Activated effector memory CD4-positive, alpha-beta T cell treated with anti-CD3 and anti-CD28 coated beads, Interleukin-2, amount 50 U/mL, for 16 hours (primary cell): ENCODE measurements at places on chromosomes 6 and 20.

- no peak for DNase-seq
These were observed 119.0 kb upstream of the SGK1 start for GRCh38 chr6:134436950-134437349.

DNA sequence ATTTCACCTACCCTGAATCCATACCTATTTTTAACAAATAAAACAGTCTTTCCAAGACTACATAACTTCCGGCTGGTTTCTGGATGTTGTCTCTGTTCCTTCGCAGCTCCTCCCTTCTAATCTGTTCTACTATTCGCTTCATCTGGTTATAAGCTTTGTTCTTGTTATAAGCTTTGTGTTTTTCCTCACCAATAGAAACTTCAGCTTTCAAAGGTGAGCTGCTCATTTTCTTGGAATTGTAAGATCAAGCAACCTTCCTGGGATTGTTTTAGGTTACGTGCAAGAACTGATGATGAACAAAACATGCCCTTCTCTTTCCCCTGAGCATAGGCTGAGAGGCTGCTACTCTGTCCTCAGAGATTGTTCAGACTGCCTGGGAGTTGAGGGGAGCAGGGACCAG, 2.1 kb downstream of the GFOD1 start:
- no peak for DNase-seq

GRCh38 chr20:20201639-20202038, 149.3 kb downstream of the CFAP61 start:
- no peak for DNase-seq

- no peak for DNase-seq
These were observed 589.3 kb downstream of the TFAP2A start for GRCh38 chr6:9825526-9825925.

- no peak for DNase-seq
These were observed 355.9 kb downstream of the BTBD9 start for GRCh38 chr6:38283734-38284362.

DNA sequence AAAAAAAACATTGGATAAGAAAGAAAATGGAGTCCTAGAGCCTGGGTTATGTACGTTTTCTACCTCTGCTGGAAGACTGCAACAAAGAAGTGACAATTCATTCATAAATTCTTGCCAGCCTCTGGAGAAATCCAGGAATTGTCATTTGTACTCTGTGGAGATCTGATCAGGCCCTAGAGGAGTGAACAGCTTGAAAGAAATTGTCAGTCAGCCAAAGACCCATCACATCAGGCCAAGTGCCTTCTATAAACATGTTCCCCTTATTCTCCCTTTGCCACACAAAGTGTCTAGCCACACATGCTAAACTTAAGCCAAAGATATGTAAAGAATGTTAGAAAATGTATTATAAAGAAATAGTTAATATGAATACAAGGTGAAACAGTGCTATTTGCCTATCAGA, 152.4 kb downstream of the ADAT2 start:
- DNase-seq, result no peak

GRCh38 chr6:40733290-40733689, 146.1 kb upstream of the LRFN2 start:
- DNase-seq, result no peak

DNA sequence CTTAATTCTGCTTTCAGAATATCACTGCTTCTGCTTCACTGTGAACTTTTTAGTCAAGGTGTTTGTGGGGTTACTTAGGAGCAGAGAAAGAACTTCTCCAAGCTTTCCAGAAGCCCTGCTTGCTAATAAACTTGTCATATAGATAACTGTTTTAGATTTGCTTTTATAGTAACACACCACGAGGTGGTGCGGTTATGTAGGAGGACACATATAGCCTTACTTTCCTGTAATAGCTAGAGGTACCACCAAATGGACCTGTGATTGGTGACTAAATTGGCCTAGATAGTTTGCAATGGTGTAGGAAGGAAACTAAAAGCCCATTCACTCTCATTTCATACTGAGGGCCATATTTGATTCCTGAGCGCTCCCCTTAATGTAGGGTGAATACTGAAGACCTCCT, 52.3 kb upstream of the BCLAF1 start:
- DNase-seq, result no peak

GRCh38 chr20:32589256-32589655, 4.1 kb upstream of the NOL4L start:
- DNase-seq, result no peak

DNA sequence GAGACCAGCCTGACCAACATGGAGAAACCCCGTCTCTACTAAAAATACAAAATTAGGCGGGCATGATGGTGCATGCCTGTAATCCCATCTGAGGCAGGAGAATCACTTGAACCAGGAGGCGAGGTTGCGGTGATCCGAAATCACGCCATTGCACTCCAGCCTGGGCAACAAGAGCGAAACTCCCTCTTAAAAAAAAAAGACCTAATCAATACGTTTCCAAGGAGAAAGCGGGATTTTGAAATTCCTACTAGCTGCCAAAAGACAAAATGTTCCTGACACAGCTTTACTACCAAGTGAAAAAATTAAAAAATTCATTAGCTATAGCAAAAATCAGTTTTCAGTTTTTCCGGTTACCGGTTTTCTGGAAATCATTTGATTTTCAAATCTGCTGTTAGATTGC, 129.3 kb downstream of the SCAF8 start:
- no peak for DNase-seq

GRCh38 chr6:168631564-168631963, 190.6 kb downstream of the SMOC2 start:
- DNase-seq, result no peak

DNA sequence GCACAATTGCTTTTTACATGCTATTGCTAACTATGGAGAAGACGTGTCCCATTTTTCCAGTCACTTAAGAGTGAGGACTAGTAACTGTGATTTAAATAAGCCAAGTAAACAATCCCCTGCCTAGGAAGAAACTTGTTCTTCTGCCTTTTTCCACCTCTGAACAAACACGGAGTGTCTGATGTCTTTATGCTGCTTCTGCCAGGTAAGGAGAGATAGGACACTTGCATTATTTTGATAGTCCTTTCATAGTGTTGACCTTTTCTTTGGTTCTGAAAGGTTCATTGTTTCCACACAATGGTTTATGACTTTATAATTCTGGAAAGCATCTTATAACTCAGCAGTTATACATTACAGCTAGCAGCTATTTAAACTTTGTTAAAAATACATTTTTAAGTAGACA, 8.4 kb downstream of the LRP11 start:
- DNase-seq, result no peak

DNA sequence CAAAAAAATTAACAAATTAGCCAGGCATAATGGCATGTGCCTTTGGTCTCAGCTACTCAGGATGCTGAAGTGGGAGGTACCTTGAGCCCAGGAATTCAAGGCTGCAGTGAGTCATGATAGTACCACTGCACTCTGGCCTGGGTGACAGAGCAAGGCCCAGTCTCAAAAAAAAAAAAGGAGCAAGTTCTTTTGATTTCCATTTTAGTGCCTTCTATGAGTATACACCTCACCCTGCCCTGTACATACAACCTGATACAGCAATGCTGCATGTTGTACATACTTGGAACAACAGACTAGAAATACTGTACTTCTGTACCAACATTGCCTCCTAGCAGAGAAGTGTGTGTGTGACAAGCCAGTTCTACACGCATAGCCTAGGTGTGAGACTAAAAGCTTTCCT, 97.3 kb upstream of the CARMIL1 start:
- no peak for DNase-seq

GRCh38 chr20:43914311-43915210, at the start of gene TOX2:
TSS of gene TOX2 (plus strand) at chr20:43914852. CDS start at chr20:43914892, 40 bp downstream.
- peak; percentile 86 for DNase-seq

DNA sequence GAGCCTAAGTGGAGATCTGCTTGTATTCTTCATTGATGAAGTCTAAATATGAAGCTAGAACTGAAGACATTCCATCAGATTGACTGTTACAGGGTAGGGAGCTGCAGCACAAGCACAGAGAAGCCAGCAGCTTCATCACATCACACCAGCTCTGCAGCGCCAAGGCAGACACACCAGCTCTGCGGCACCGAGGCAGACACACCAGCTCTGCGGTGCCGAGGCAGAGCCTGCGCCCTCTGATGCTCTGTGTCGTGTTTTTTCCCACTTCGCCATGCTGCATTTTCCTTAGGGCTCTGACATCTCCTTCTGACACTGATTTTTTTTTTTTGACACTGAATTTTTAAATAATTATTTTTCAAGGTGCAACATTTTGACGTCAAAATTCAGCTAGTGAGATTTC, 784 bp downstream of the BTNL2 start:
- DNase-seq, result no peak

- DNase-seq, result no peak
These were observed 283.9 kb downstream of the SMOC2 start for GRCh38 chr6:168724669-168725570.

GRCh38 chr6:125022391-125022989, 60.3 kb downstream of the RNF217 start:
- no peak for DNase-seq

GRCh38 chr20:46423342-46423741, 16.9 kb upstream of the ELMO2 start:
- DNase-seq, result no peak

DNA sequence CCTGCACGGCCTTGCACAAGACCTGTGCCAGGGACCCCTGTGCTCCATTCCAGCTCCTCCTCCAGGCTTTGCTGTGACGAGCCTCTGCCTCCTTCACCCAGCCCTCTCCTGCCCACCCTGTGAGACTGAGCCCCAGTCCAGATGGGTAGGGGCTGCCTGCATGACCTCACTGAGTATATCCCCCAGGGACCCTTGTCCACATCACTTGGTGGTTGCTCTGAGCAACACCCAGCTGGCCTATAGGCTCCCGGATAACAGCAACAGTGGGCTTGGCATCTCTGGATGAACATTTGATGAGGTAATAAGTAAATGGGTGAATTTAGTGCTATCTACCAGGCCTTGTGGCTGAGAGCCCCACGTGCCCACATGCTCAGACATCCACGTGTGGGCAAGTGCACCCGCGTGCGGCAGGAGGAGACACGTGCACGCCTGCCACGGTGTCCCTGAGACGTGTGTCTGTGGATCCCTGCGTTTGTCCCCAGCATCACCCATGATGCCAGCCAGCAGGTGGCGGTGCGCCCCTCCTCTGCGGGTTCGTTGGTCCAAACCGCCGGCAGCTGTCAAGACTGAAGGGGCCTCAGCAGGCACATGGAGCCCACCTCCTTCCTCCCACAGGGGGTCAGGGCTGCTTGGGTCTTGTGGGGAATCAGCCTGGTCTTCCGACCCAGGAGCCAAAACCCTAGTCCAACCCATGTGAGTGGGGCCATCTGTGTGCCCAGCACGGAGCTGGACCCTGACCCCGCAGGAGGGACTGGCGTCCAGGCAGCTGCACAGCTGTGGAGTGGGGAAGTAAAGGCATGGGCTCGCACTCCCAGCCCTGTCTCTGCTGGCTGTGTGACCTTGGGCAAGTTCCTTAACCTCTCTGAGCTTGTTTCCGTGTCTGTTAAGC, 45.9 kb downstream of the FGD2 start:
- DNase-seq, result peak; percentile 94

GRCh38 chr6:9431945-9432344, 982.9 kb downstream of the TFAP2A start:
- DNase-seq, result no peak

GRCh38 chr20:23570178-23570760, 2.0 kb upstream of the CST9L start:
- no peak for DNase-seq

GRCh38 chr6:84525907-84526306, 238.5 kb downstream of the TBX18 start:
- DNase-seq, result no peak

DNA sequence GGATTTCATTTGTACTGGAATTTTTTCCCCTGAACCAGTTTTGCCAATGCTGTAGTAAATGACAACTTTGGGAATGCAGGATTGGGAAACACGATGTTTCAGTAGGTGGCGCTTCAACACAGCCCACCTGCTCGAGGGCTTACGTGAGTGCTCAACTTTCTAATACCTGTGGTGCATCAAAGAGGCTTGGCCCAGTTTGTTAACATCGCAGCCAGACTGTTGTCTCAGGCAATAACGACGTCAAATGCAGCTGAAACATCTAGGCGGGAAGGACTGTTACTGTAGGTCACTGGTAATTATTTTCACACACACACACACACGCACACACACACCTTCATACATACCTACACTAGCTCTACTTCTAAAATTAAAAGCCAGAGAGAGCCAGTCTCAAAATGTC, 815.5 kb upstream of the SLC35B3 start:
- no peak for DNase-seq

DNA sequence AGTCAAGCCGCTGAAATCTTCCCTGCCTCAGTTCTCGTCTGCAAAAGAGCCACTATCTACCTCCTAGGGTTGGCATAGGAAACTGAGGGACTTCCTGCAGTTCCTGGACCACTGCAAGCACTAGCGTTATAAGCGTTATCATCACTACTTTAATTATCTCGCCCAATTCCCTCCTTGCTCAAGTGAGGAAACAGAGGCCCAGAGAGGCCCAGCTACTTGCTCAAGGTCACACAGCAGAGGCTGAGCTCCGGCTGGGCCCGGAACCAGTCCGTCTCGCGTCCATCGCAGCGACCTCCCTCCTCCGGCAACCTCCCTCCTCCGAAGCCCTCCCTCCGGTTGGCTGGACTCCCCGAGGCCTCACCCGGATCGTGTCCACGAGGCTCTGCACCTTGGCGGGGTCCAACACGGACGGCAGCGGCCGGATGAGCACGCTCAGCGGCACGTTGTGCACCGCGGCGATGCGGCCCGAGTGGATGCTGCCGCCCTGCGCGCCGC, 338 bp downstream of the SRXN1 start:
- DNase-seq, result no peak

GRCh38 chr20:7772371-7772770, 167.9 kb downstream of the HAO1 start:
- DNase-seq, result no peak

- DNase-seq, result no peak
These were observed 262.8 kb upstream of the TAB2 start for GRCh38 chr6:149054559-149055194.

- no peak for DNase-seq
These were observed 82.1 kb downstream of the PLEKHG1 start for GRCh38 chr6:150681578-150682395.

GRCh38 chr20:48785801-48786200, 42.0 kb downstream of the PREX1 start:
- no peak for DNase-seq

DNA sequence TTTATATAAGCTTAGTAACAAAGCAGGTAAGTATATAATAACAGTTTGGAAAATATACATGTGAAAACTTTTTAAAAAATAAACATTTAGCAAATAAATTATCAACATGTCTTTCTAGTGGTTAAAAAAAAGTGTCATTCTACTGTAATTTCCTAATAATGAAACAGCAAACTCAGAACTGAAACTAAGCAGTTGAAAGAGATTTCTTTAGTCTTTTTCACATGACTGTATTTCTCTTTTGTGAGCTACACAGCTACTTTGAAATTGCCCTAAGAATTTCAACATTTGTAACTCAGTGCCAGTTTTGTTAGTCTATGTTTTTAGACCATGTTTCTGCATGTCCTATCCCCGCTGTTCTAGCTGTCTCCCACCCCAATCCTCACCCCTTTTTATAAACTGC, 28.4 kb upstream of the SDHAF4 start:
- no peak for DNase-seq
